ENCODE measurements at places on chromosomes 12 and 14. TPM values are rescaled to one million over a fixed set of nuclear protein-coding genes. Genes with fewer than 3 reads are reported as not detected.

Gene HELB
- 6.0 TPM for total RNA-seq

Gene GYS2
- total RNA-seq = not detected

Gene ESRRB
- 0.92 TPM for total RNA-seq

Gene PA2G4
- total RNA-seq = 70.8 TPM

Gene SCNN1A
- total RNA-seq = not detected

Gene CLEC1B
- not detected for total RNA-seq

Gene CBLN3
- 0.46 TPM for total RNA-seq

Gene SMIM41
- total RNA-seq = not detected

Gene PFDN5
- 522 TPM for total RNA-seq

Gene PZP
- 0.23 TPM for total RNA-seq

Gene KRT81
- 0.23 TPM for total RNA-seq

Gene LRP6
- 58.6 TPM for total RNA-seq

Gene FSCB
- not detected for total RNA-seq

Gene L2HGDH
- total RNA-seq = 15.7 TPM

Gene TSHR
- 0.92 TPM for total RNA-seq

Gene KCNK13
- total RNA-seq = 3.0 TPM

Gene ARID2
- 41.5 TPM for total RNA-seq

Gene SLC24A4
- total RNA-seq = 4.2 TPM

Gene IFNG-AS1
- not detected for total RNA-seq

Gene NRXN3
- total RNA-seq = 107 TPM

Gene CELA1
- not detected for total RNA-seq

Gene OR6C6
- total RNA-seq = not detected

Gene CLEC6A
- total RNA-seq = not detected

All from diencephalon (tissue), 1 donor.